ENCODE measurements at places on chromosomes 16 and 17.

GRCh38 chr16:819336-820043, 19.0 kb upstream of the GNG13 start:
- no peak for DNase-seq

GRCh38 chr17:20991276-20992037, 51.4 kb downstream of the USP22 start:
- no peak for DNase-seq

- no peak for DNase-seq
These were observed 403.1 kb upstream of the CDH11 start for GRCh38 chr16:65524997-65525396.

- DNase-seq = no peak
These were observed 154.0 kb upstream of the ASIC2 start for GRCh38 chr17:33447090-33447489.

GRCh38 chr16:49453983-49454382, 80.4 kb downstream of the C16orf78 start:
- DNase-seq = no peak

DNA sequence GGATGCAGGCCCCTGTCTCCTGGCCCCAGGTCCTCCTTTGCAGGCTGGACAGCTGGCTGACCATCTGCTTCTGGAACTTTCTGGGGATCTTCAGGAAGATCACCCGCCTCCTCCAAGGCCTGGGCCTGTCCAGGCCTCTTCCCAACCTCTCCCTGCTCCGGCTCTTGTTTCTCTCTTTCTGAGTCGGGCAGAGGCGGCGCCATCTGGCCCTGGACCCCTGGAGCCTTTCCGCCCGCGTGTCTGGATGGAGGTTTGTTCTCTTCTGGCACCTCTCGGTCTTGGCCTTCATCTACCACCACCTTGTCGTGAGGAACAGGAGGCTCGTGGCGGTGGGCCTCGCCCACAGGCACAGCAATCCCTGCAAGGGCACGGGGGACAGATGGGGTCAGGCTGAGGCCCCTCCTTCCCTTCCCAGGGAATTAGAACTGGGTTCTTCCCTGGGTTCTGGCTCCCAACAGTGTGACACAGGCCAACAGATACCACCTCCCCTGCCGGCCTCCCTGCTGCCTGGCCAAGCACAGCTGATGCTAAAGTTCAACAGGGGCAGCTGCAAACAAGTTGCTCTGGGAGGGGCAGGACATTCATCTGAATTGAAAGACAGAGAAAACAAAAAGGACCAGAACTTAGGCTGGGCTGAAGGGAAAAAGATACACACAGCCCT, 13.3 kb downstream of the NDUFAF8 start:
- no peak for DNase-seq

GRCh38 chr17:75249564-75249963, 11.8 kb downstream of the GGA3 start:
- DNase-seq = no peak

- no peak for DNase-seq
These were observed 106.6 kb downstream of the AIPL1 start for GRCh38 chr17:6328279-6328678.

DNA sequence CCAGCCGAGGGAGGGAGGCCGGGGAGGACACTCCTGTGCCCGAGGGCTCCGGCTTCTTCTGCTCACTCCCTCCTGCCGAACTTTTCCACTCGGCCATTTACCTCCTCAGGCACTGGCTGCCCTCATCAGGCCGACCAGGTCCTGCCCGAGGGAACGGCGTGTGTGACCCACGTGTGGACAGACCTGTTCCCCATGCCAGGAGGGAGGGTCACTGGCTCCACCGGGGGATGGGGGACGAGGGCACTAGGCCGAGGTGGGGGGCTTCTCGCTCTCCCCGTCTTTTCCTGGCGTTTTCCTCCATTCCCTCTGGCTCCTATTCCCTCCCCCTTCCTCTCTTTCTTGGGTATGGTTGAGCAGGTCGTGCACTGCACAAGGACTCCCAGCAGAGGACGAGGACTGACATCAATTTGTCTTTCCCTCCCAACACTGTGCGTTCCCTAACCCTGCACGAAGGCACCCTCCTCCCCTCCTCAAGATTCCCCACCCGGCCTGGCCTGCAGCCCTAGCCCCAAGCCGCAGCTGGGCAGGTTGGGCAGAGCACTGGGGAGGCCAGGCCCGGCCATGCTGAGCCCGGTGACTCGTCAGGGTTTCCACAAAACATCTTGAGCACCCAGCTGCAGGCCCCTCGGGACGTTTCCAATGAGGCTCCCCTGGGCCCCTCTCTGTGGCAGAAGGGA, 3.2 kb upstream of the IL17C start:
- peak; percentile 38 for DNase-seq

GRCh38 chr17:17742688-17743390, 61.6 kb downstream of the RAI1 start:
- DNase-seq = no peak

DNA sequence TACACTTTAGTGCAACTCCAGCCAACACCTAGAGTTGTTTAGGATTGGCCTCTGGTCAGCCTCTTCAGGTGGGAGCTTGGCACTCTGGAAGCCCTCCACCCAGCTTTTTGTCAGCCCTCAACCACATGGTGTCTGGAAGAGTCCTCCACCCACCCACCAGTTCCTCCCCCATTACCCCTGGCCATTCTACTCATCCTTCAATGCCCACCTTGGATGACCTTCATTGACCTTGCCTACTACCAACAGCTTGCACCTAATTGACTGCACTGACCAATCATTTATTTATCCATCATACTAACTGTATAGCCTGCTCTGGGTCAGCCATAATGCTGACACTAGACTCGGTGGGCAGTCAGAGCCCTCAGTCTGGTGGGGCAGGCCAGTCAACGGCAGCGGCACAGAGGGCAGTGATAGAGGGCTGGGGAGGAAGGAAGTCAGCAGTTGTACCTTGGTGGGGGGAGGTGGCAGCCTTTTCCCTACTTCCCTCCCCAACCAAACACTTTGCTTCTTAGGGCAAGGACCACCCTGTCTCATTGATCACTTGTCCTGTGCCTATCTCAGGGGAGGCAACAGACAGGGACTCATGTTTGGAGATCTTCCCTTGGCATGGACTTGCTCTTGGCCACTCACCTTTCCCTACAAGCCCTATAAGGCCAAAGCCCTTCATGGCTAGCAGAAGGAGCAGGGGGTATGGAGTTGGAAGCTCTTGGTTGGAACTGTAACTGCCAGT, 29.3 kb downstream of the SLC13A5 start:
- DNase-seq = no peak

- DNase-seq = peak; percentile 12
These were observed 111.4 kb downstream of the UTP18 start for GRCh38 chr17:51371732-51372151.

DNA sequence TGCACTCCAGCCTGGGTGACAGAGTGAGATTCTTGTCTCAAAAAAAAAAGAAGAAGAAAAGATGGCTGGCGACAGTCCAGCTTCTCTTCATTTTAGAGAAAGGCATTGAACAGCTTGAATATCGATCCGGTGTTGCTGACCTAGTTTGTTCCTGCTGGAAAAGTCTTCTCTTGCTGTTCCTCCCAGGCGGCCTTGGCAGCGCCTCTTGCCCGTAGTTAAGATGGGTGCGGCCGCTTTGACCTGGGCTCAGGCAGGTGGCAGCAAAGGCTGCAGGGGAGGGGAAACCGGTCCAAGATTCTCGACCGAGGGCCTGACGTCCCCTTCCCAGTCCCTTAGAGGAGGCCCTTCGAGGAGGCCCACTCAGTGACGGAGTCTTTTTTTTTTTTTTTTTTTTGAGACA, 3.8 kb upstream of the ZNF764 start:
- no peak for DNase-seq

DNA sequence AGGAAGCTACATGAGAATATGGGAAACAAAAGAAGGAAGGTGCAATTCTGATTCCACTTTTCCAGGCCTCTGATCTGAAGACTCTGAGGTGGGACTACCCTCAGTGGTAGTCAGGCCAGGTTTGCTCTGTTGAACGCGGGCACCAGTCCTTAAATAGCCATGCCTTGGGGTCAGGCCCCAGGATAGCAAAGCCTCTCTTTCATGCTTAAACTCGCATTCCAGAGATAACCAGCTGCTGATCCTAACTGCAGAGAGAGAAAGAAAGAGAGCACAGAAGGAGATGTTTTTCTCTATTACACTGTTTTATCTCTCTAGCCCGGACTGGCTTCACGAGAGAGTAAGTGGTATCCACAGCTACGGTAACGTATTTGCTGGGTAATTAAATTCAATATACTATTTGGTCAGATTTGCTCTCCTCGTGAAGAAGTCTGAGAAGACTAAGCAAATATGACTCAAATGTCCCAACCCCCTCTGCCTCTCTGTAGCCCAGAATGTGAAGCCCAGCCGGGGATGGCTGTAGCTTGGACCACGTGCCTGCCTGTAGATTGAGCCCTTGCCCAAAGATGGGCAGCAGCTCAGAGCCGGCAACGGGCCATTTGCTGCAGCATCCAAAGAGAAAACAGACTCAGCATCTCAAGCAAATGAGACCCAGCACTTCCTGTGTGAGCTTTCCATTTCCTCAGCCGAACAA, 122.2 kb downstream of the SMG6 start:
- no peak for DNase-seq

DNA sequence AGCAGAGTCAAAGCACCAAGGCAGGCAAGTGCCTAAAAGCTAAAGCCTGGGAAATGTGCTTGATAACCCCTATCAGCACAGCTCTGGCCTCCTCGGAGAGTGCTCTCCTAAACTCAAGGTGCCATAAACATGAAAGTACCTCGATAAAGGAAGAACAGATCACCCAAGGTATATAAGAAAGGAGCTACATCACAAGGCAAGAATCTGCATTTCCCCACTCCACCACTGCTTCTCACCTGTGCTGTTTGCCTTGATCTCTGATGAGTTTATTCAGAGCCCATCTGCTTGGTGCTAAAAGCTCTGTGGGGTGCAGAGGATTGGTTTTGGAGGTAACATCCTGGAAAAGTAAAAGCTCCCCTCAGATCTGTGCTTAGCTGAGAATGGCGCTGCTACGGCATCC, 449.5 kb upstream of the CDH5 start:
- no peak for DNase-seq

DNA sequence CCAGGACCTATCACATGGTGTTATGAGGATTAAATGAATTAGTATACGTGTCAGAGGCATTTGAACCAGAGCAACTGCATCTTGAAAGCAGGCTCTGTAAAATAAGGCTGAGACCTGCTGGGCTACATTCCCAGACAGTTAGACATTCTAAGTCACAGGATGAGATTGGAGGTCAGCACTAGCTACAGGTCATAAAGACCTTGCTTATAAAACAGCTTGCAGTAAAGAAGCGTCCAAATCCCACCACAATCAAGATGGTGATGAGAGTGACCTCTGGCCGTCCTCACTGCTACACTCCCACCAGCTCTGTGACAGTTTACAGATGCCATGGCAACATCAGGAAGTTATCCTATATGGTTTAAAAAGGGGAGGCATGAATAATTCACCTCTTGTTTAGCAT, 71.8 kb downstream of the IRF8 start:
- DNase-seq = no peak

DNA sequence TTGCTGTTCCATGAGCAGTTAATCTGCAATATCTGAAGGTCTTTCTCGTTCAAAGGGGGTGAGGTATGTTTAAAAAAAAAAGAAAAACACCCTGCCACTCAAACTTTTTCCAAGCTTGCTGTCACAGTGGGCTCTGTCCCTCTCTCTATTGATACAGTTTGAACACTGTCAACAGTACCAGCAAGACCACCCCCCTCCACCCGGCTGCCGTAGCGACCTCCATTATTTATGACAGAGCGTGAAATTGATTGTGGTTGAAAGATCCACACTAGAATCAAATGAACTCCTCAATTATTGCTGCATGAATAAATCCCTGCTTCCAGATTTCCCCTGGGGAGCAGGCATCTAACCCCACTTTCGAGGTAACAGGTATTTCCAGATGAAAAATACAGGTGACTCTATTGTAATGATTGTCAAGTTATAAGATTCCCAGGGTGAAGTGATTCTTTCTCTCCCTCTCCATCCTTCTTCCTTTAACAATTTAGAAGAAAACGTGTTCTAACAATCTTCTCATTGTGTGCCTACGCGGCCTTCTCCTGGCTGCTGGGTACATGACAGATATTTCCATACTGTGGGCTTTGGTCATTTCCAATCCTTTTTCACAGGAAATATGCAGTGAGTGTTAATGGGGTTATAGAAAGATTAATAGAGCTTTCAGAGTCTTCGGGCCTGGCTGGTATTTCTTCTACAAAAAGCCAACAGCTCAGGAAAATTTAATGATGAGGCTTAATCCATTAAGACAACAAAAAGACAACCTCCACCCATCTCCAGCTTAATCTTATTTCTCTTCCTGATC, 135.7 kb upstream of the C16orf82 start:
- no peak for DNase-seq

GRCh38 chr16:77686385-77686784, 35.9 kb upstream of the NUDT7 start:
- no peak for DNase-seq

- DNase-seq = peak; percentile 54
These were observed at the start of gene MT1F for GRCh38 chr16:56657555-56658326. Gene MT1F, plus strand, starts transcription at chr16:56657959. Its CDS starts 100 bp downstream, at chr16:56658059.

DNA sequence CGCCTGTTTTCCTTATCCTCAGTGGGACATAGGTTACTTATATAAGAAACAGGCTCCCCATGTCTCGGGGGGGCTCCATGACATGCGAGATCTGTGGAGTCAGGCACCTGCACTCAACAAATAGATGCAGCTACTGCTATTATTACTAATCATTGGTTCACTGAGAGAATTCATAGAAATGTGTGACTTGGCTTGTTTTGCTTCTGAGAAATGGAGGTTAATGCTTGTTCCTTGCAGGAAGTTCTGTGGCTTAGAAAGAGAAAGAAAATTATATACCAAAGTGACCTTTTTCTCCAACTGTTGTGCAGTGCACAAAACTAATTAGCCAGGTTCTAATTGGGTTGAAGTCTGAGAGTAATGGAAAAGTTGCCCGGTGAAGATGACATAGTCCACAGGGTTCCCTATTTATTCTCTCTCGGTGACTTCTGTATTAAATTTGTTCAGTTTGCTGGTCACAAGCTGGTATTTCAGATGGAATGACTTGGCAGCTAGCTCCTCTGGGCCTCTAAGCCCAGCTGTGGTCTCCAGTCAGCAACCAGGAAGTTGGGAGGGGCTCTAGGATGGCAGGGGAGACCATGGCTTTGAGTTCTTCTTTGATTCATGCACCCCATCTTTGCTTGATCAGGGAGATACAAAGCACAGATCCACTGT, 17.6 kb upstream of the MAF start:
- DNase-seq = no peak

DNA sequence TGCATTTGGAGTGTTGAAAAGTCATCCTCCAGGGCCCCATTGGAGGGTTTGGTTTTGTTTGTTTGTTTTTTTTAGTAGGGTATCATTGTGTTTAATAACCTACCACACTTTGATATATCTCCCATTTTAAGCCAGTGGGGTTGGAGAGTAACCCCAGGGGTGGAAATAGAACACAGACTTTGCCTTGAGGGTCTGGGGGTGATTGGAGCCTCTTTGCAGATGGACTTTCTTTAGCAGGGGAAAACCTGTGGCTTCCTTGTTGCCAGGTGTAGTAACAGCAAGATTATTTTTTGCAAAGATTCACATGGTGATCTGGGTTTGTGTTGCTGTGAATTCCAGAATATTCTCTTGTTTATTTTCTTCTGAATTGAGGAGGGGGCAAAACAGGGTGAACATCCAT, 1.5 kb downstream of the ABCC1 start:
- no peak for DNase-seq

- DNase-seq = no peak
These were observed 23.9 kb upstream of the NLK start for GRCh38 chr17:28018439-28019070.

Measured in germinal center (tissue), 1 donor.